ENCODE measurements at places on chromosomes 2 and 18.

DNA sequence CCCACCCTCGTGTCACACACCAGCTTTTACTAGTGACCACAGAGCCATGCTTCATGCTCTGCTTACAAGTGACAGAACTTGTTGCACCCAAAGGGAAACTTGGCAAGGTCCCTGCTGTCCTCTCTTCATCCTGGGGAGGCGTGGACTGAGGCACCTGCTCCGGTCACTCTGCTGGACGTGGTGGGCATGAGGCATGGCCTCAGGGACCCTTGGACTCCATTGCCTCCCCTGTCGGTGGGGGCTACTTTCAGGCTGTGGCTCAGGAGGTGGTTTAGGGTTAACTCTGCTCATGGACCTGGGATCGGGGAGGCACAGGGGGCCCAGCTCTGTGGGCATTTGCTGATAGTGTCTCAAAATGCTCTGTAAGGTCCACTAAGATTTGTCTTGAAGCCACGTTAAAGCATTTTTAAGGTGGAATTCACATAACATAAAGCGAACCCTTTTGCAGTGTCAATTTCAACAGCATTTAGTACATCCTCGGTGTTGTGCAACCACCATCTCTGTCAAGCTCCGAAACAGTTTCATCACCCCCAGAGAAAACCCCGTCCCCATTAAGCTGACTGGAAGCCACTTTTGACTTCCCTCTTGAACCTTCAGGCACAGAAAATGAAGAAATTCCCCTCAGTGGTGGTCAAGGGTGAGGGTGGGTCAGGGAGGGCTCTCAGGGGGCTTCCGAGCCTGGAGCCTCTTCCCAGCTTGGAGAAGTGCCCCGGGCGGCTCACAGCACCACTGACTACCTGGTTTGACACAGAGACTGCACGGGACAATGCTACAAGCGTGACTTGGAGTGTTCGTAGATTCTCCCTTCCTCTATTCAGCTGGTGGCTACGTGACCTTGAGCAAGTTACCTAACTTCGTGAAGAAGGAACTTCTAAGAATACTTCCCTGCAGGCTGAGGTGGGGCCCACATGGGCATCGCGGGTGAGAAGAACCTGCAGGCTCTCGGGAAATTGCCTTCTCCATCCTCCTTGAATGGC, 100.0 kb upstream of the HDAC4 start:
- no peak for DNase-seq

DNA sequence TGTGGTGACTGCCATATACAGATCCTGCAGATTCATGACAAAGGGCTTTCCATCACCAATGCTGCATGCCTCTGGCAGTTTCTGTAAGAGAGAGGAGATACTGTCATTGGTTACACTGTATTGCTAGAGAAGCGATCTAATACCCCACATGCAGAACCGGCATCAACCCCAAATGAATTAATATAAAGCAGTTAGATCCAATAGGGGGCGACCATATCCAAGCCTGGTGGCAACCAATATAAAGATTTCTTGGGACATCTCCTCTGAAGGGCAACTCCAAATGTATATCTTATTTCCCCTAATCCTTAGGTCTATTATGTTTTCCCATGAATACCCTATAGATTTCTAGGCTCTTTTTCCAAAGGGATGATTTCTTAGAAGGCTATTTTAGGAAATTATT, 17.4 kb upstream of the IHH start:
- no peak for DNase-seq

DNA sequence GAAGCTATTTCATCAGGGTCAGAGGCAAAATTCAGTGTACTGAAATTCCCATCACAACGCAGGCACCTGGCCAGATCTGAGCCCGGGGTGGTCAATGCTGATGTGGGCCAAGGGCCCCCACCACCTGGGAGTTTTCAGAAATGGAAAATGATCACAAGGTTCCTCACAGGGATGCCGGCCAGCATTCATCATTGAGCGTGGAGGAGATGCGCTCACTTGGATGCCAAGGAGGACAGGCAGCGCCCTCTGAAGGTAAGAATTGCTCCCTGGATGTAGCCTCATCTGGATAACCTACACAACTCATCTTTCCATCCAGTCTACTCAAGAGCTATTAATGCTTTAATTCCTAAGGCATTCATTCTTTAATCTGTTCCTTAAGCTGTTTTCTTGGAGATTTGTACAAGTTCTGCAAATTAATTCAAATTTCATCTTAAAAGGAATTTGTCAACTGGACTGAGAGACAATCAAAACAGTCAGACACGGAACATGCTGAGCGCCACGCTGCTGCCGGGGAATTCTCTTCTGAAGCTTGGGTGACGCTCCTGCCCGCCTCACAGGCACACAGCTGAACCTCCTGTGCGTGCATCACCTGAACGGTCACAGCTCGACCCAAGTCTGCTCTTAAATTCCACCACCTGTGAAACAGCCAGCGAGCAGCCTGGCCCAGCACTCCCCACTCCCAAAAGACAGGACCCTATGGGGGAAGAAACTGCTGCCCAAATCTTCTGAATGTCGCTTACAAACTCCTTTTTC, 206.7 kb downstream of the HDAC4 start:
- no peak for DNase-seq

DNA sequence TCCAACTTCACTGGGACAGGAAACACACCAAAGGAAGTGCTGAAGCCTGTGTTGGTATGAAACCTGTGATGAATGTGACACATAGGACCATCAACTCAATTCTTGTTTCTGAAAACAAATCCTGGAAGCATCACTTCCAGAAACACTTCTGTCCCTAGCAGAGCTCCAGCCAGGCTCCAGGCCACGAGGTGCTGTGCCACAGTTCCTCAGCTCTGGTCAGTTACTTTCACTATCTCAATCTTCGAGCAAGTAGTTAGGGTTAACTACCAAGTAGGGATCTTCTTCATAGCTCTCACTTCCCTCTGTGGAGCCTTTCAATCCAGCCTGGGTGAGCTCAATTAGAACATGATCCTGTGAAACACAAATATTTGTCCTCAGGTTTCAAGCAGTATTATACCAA, 3.6 kb upstream of the LCT start:
- no peak for DNase-seq

DNA sequence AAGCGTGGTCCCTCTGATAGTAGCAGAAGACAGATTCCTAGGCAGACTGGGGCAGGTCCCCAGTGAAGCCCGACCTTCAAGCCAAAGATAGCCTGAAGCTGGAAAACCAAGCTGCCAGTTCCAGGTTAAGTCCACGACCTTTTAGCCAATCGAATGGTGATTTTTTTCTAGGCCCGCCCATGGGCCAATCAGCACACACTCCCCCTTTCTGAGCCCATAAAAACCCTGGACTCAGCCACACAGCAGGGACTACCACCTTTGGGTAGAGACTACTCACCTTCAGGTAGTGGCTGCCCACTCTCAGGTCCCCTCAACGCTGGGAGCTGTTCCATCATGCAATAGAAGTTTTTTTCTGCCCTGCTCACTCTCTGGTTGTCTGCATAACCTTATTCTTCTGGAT, 14.5 kb upstream of the ADI1 start:
- no peak for DNase-seq

DNA sequence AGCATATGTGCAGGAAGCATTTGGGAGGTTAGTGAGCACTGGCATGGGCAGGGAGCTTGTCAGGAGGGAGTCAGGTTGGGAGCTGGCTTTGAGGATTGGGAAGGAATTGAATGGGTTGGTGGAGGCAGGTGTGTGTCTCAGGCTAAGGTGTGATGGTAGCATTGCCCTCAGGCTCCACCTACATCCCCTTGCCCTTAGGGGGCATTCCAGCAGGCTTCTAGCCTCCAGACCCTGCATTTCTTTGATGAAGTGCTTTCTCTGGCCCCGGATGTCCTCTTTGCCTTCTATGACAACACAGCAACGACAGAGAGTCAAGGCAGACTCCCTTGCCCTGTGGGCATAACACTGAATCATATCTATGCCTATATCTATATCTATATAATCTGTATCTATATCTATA, 13.5 kb downstream of the RHBDD1 start:
- DNase-seq = no peak

GRCh38 chr2:112481528-112482233, at the start of gene TTL:
TSS of gene TTL (plus strand) at chr2:112482156. CDS start at chr2:112482345, 189 bp downstream.
- DNase-seq = peak; percentile 55

DNA sequence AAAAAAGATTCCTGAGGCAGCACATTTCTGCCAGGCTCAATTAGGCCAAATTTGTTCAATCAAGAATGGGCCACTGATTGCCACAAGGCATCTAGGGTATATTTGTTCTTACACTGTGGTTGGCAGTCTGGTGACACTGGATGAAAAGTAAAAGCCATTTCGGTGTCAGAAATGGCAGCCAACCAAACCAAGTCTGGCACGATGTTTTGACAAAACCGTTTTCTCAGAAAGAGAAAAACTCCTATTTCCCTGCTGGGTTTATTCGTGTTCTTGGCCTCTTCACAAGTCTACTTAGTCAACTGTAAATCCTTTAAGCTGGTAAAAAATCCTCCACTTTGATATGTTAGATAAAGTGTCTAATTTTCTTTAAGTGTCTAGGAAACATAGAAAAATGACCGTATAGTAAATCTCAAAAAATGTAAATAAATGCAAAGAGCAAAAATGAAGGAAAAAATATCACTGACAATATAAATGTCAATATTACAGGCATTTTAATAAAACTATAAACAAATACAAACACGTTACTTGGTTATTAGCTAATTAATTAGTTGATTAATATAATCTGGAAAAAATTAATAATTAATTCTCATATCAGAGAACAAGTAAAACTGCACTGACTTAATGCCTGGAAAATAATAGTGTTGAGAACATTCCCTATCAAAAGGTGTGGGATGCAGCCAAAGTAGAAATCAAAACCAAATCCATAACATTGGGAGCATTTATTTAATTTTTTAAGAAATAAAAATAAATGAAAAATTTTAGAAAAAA, 182.0 kb upstream of the ZNF804A start:
- no peak for DNase-seq

DNA sequence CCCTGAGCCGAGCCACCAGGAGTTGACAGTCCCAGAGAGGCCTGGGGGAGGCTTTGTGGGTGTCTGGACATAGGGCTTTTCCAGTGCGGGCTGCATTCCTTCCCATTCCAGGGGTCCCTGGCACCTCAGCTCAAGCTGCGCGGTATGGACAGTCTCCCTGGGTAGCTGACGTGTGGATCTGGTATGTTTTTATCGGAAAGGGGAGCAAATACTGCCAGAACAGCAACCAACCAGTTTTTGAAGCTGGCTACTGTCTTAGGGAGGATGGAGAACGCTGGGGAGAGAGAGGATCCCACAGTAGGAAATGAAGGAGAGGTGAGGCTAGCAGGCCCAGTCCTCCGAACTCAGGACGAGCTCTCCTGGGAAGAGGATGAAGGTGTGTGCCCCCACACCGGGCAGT, 103.8 kb upstream of the APCDD1 start:
- no peak for DNase-seq

DNA sequence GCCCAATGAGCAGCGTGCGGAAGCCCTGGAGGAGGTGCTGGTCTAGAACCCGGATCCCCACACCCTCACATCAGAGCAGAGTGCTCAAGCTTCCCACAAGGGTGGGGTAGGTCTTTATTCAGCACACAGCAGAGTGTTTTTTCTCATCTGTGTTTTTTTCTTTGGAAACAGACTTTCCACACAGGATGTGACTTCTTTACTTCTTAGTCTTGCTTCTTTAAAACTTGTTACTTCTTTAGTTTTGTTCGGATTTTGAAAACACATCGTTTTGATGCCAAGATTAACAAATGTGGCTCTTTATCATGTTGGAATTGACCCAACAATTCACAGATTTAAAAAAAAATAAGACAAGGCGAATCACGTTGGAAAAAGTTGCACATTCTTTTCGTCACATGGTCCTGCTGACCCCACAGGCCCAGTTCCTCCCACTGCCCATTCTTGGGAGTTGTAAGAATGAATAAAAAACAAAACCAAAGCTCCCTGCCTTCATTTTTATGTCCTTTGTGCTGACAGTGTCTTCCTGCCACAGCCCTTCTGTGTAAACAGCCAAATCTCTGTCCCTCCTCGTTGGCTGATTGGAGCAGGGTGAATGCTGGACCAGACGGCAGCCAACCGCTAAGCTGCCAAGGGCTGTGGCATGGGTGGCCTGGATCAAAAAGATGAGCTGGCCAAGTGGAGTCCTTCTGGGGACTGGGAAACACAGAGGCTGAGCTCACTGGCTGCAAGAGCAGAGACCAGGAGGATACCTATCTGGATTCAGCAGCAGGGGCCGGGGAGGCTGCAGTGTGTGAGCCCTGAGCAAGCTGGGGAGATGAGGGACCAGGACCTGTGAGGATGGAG, 81.6 kb downstream of the TWIST2 start:
- no peak for DNase-seq

DNA sequence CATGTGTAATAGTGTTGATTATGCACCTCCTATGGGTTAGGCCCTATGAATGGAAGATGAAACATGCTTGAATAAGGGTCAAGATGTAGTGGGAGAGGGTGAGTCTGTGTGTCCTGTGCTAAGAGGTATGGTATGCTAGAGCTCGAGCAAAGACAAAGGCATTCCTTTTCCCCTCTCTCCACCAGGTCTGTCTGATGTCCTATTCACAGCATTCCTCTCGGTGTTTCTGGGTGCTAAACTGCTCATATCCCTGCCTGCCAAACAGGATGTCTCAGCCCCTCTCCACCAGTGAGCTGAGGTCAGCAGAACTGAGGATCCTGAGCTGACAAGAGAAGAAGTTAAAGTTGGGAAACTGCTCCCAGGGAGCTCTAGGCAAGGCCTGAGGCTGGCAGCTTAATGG, 344.9 kb downstream of the TSN start:
- no peak for DNase-seq

DNA sequence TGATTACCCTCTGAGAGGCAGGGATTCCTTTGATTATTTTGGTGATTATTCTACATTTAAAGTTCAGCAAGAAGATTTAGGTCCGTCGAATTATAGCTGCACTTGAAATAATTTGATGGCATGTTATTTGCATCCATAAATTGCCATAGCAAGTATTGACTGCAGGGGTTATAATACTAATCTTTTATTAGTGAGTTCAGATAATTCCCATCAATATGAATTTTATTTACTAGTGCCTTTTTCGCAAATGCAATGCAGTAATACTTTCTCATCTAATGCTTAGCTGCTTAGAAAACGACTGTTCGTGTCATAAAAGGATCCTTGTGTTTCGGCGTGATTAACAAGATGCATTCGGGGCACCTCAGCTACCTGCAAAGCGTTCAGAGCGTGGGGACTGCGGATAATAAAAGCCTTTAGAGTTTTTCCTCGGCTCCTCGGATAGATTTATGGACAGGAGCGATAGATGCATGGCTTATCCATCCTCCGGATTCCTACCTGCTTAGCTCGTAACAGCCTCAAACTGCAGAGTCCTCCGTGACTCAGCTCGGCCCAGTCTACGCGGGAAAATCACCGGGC, 2.5 kb upstream of the GBX2 start:
- no peak for DNase-seq

DNA sequence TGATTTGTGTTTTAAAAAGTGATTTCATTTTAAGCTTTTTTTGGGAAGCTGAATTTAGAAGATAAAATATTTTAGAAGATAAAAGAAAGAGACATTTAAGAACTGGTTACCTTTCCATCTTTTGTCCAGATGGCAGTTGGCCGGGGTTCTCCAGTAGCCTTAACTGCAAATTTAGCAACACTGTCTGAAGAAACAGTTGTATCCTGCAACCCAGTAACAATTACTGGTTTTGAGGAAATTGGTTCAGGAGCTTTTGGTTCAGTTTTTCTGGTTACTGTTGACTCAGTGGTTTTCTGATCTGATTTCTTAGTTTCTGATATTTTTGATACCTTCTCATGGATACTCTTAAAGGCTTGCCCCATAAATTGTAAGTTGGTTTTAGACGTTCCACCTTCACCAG, 49.9 kb downstream of the PLEKHA3 start:
- DNase-seq = no peak

GRCh38 chr2:64210816-64211215, 66.6 kb upstream of the PELI1 start:
- DNase-seq = no peak

- no peak for DNase-seq
Observed at GRCh38 chr2:1721706-1722646, 22.3 kb downstream of the PXDN start.

GRCh38 chr2:112075490-112076260, 20.6 kb downstream of the TMEM87B start:
- no peak for DNase-seq

All from stimulated activated CD8-positive, alpha-beta memory T cell treated with anti-CD3 and anti-CD28 coated beads, Interleukin-15, amount 100 ng/mL, for 4 hours (primary cell).